ENCODE measurements at places on chromosomes 6 and 20.
A peak's percentile ranks its signal among the peaks of the same experiment; 100 is the strongest.

GRCh38 chr20:8057871-8058270, 38.3 kb upstream of the TMX4 start:
- DNase-seq = no peak

GRCh38 chr6:27684264-27685211, 211.6 kb upstream of the ZNF184 start:
- peak; percentile 80 for DNase-seq

DNA sequence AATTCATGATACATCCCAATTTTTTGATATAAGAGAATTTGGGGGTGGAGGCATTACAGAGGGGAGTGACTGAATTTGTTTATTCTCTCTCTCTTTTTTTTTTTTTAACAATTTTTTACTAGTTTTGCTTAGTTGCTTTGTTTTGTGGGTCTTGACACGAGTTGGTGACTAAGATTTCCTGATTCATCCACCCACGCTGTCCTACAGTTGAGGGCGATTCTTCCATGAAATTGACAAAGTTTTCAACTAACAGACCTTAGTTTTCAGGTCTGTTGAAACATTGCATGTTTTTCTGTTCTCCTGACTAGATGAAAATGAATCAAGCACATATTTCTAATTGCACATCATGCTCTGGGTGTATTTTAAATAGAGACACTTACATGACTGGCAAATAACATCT, 613.8 kb downstream of the TFAP2B start:
- no peak for DNase-seq

DNA sequence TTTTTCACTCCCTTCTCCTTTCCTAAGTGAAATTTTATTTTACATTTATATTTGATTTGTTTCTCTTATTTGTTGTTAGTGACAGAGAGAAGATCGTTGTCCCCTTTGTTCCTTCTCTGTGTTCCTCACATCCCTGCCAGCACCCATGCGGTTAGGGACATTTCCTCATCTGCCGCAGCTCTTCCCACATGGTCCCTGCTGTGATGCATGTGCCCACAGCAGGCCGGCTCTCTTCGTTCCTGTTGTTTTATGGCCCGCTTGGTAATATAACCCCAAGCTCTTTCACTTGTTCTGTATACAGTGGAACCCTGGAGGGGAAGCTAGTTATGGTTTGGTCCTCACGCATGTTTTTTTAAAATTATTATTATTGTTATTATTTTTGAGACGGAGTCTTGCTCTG, 23.6 kb downstream of the DTD1 start:
- no peak for DNase-seq

DNA sequence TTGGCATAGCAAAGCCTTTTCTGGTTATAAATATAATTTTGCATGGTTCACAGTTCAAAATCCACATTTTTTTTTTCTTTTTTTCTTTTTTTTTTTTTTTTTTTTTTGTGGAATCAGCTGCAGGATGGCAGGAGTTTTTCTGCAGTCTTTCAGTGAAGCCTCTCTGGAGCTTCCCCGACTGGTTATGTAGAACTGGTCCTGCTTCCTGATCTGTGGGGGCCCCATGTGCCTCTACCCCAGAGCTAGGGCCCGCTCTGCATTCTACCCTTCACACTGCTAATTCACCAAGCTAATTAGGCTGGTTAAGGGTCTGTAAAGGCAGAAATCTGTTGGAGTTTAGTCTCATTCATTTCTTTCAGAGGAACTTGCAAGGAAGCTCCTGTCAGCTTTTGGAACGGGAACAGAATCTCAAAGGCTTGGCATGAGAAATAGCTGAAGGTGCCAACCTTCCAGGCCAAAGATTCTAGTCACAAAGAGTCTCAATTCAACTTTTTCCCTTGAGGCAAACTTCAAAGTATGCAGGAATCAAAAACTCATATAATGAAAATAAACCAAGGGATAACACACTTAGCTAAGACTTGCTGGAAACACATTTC, 45.5 kb downstream of the HMGN3 start:
- DNase-seq = no peak

GRCh38 chr6:78799682-78800081, 67.7 kb upstream of the IRAK1BP1 start:
- DNase-seq = no peak

DNA sequence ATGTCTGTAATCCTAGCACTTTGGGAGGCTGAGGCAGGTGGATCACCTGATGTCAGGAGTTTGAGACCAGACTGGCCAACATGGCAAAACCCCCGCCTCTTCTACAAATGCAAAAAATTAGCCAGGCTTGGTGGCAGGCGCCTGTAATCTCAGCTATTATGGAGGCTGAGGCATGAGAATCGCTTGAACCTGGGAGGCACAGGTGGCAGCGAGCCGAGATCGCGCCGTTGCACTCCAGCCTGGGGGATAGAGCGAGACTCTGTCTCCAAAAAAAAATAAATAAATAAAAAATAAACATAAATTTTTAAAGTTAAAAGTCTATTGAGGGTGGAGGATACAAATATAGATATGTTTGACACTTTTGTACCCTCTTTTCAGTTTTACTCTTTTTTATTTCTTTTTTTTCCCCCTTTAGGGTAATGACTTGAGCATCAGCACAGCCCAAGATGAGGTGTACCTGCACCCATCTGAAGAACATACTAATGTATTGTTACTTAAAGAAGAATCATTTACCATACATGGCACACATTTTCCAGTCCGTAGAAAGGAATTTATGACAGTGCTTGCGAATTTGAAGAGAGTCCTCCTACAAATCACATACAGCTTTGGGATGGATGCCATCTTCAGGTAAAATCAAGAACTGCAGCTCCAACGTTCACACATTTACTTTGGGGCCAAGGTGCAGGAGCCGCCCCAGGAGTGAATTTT, 368.9 kb downstream of the LAMA2 start:
- DNase-seq = peak; percentile 61

DNA sequence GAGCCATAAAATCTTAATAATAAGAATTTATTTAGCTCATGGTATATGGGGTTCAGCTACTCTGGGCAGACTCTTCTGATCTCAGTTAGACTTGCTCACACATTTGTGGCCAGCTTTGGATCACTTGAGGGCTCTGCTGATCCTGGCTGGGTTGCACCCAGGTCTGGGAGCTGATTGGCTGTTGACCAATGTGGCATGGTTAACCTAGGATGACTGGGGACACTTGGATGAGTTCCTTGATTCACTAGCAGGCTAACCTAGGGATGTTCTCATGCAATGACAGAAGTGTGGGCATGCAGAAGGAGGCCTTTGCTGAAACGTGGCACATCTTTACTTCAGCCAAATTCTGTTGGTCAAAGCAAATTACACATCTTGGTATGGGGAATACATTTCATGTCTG, 569.5 kb downstream of the UTRN start:
- no peak for DNase-seq

DNA sequence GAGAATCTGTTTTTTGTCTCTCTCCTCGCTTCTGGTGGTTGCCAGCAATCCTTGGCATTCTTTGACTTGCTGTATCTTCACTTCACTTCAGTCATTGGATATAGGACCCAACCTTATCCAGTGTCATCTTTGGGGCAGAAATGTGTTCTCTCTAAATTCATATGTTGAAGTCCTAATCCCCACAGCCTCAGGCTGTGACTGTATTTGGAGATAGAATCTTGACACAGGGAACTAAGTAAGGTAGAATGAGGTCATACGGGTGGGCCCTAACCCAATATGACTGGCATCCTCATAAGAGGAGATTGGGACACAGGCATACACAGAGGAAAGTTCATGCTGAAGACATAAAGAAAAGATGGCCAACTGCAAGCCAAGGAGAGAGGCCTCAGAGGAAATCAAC, 51.9 kb upstream of the TPD52L1 start:
- no peak for DNase-seq

DNA sequence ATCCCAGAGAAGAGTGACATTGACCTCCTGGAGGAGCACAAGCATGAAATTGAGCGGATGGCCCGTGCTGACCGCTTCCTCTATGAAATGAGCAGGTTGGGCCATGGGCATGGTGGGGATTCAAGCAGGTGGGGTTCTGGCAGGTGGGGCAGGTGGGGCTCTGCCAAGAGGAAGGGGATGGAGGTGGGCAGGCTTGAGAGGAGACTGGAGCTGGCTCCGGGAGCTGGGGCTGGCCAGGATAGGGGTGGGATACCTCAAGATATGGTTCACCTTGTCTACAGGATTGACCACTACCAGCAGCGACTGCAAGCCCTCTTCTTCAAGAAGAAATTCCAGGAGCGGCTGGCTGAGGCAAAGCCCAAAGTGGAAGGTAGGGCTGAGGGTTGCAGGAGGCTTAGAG, 42.9 kb downstream of the MOCS1 start:
- no peak for DNase-seq

- DNase-seq = no peak
Measured at GRCh38 chr20:14951105-14951504, 613.7 kb upstream of the FLRT3 start.

All from kidney glomerular epithelial cell (primary cell).